NCI-H187 treated with DMSO at 0.1 percent for 48 hours (cell line): ENCODE measurements at places on chromosomes 16 and 17.

GRCh38 chr16:47880653-47881052 lies 275.1 kb downstream of the ABCC12 start:
- DNase-seq: no peak

- DNase-seq: no peak
These were observed 67.6 kb downstream of the MMD start for GRCh38 chr17:55354010-55354409.

DNA sequence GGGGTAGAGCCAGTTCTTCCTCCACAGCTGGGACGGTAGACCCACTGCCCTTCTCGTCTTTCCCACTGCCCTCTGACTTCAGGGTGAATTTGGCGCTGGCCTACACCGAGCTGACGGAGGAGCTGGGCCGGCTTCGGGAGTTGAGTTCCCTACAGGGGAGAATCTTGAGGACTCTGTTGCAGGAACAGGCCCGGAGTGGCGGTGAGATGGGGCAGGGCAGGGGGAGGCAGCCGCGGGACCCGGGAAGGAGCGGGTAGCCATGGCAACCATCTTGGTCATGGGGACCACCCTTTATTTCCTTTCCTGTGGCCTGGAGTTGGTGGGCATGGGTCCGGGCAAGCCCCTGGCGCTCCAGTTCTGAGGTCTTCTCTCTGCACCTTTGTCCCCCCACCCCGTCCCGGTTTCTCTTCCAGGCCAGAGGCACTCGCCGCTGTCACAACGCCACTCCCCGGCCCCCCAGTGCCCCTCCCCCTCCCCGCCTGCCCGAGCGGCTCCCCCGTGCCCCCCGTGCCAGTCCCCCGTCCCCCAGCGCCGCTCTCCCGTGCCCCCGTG lies 14.4 kb downstream of the TBKBP1 start:
- no peak for DNase-seq

DNA sequence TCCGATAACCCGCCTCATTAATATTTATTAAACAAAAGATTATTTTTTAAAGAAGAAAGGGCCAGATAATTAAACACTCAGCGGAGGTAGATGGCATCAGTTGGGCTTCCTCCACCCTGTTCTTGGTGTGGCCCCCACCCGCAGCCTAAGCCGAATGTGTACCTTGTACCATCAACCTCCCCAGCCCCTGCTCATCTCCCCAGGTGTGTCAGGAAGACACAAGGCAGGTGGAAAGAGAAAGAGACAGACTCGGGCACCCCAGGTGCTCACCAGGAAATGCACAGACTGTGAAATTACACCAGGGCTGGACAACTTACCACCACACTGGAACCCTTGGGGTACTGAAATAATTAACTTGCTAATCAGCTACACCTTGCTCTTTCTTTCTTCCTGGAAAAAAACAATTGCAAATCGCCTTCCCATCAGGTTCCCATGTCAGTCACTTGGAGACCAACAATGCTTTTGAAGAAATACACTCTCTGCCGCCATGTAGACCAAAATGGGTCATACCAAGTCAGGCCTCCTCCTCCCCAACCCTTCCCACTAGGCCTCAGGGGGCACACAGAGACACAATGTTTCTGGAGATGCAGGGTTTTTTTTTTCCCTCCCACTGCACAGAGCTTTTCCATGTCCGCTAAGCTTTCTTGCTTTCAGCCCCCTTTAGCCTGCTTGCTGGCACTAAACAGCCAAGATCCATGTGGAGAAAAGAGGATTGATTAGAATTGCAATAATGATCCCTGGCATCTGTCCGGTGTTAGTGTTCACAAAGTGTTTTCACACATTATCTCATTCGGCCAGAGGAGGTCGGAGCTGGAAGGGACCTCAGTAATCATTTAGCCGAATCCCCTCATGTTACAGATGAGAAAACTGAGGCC lies 8.6 kb upstream of the LHX1 start:
- DNase-seq: no peak

DNA sequence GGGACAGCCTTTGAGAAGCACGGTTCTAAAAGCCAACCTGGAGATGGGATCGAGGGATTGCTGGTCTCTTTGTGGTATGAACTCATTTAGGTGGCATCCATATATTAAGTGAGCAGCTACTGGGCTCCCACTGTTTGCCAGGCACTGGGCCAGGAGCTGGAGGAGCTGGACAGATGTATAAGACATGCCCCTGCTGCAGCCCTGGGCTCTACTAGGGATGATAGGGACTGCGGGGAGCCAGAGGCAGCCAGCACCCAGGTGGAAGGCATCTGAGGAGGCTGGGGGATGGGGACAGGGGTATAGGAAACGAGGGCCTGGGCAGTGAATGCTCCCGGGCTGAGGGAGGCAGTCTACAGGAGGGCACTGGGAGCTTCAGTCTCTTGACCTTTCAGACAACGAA lies 53.0 kb upstream of the MEAK7 start:
- no peak for DNase-seq

DNA sequence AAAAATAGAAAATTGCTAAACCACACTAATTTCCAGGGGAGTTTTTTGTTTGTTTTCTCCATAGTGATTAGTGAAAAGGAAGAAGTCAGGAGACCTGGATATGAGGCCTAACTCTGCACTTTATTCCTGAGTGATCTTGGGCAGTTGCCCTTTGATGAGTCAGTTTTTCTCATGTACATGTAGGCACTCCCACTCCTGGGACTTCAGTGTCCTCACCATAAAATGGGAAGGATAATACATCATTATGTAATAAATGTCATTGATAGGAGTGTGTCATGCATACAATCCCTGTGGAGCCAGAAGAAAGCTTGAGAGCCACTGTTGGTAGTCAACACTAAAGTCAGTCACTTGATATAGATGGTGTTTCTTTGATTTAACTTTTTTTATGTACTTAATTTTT lies 32.5 kb downstream of the WIPF2 start:
- no peak for DNase-seq

- no peak for DNase-seq
These were observed 1.8 kb upstream of the MIF4GD start for GRCh38 chr17:75272848-75273184.

DNA sequence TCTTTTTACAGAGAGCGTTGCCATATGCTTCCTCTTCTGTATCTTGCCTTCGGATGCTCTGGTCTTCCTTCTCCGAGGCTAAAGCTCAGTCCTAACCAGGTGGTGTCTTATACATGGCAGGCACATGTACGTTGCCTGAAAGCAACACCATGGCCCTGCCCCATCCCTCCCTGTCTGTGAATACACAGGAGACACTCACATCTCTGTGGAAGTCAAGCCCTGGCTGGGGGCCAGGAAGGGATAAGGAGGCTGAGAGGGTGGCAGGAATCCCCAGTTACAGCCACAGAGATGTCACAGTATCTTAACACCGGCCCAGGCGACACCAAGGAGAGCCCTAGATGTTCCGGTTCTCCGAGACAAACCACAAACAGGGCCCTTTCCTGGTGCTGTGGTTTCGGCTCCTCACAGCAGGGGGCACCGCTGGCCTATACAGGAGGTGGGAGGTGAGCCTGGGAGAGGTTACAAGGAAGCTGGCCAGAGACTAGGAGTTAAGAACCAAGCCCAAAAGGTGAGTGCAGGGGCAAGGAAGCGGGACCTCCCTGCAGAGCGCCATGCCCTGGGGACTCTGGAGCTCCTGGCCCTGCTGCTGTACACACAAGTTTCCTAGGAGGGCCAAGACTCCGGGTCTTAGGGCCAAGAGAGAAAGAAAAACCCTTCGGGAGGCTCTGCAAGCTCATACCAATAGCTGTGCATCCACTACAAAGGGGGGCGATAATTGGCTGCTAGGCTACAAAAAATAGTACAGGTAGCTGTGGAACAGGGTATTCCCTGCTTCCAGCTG lies 41.7 kb downstream of the SRL start:
- DNase-seq: no peak

- DNase-seq: no peak
These were observed 19.4 kb upstream of the SDK2 start for GRCh38 chr17:73663614-73664013.

GRCh38 chr16:71460941-71461340 lies 1.1 kb downstream of the ZNF23 start:
- DNase-seq: no peak

- no peak for DNase-seq
These were observed 108.2 kb upstream of the HS3ST2 start for GRCh38 chr16:22705799-22706198.
